ENCODE measurements at places on chromosomes 4 and X. TPM values are rescaled to one million over a fixed set of nuclear protein-coding genes. Genes with fewer than 3 reads are reported as not detected.

Gene GLRA3
- polyA plus RNA-seq: 0.04 TPM

Gene PDE5A
- polyA plus RNA-seq: 5.5 TPM

Gene IRF2
- polyA plus RNA-seq: 41.8 TPM

DNA sequence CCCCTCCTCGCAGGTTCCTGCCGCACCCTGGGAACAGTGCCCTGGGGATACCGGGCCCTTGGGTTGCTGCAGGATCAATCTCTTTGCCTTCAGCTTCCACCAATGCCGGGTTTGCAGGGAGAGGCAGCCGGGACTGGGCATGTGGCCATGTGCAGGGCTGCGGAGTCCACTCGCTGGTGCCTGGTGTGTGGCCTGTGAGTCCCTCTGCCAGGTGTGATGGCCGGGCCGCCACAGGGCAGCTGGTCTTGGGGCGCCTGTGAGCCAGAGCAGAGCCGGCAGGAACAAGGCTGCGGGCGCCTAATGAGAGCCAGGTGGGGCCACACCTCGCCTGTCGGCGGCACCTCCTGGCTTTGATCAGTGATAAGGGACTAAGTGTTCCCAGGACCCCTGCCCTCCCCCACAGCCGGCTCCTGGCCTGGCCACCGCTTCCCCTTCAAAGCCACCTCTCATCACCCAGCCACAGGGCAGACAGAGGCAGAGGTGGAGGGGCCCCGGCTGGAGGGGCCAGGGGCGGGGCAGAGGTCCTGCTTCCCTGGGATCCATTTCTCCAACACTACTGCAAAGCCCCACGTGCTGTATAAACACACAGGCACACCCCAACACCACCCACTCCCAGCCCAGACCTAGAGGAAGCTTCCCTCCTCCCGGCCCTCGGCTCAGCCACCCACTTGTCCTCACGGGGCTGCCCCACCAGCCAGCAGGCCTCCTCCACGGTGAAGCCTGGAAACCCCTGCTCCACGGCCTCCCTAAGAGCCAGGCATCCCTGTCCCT lies 132.7 kb downstream of the CPZ start:
- H3K4me1 ChIP-seq: no peaks in the 10 kb centered on the region
- no peak overlapping the region for H3K27ac ChIP-seq
- no peak overlapping the region for H3K4me3 ChIP-seq
- H3K27me3 ChIP-seq: no peaks in the 10 kb centered on the region
- DNase-seq: peak; percentile 53

DNA sequence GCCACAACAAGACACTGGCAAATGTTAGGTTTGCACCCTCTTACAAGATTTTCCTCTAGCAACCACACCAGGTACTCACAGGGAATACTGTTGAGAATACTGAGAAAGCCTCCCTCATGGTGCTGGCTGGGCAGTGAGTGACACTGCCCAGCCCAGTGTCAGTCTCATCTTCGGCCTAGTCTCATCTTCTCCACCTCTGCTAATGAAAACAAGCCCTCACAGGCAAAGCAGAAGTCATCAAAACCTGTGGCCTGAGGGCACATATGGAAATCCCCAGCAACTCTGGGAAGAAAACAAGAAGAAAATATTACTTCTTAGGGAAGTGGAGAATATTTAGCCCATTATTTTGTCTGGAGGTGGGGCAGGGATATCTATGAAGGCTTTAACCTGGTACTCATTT lies 7.9 kb upstream of the ADAM29 start:
- no peak for DNase-seq
- no peak overlapping the region for H3K27ac ChIP-seq
- H3K4me3 ChIP-seq: no peak overlapping the region

Measured in sigmoid colon (tissue), 7 donors.